Activated CD4-positive, alpha-beta T cell treated with anti-CD3 and anti-CD28 coated beads, Interleukin-2, amount 10 ng/mL, durations not matched to agents 7 days and 5 days (primary cell): ENCODE measurements at places on chromosomes 2 and 18. TPM values are rescaled to one million over a fixed set of nuclear protein-coding genes. Genes with fewer than 3 reads are reported as not detected.
A peak's percentile ranks its signal among the peaks of the same experiment; 100 is the strongest.

The KLHL14 gene
- total RNA-seq = not detected

The IWS1 gene
- 43.0 TPM for total RNA-seq

The CCL20 gene
- not detected for total RNA-seq

The COA5 gene
- 21.6 TPM for total RNA-seq

The SGPP2 gene
- 0.67 TPM for total RNA-seq

GRCh38 chr2:221202431-221202830 lies 369.7 kb downstream of the EPHA4 start:
- H3K27ac ChIP-seq = no peak overlapping the region
- no peaks in the 10 kb centered on the region for H3K27me3 ChIP-seq
- no peak overlapping the region for H3K4me3 ChIP-seq
- H3K4me1 ChIP-seq = no peaks in the 10 kb centered on the region

GRCh38 chr2:136019306-136019705 lies 33.9 kb upstream of the DARS1 start:
- peaks cover 8% of the 10 kb centered on the region for H3K4me1 ChIP-seq
- no peaks in the 10 kb centered on the region for H3K27me3 ChIP-seq
- no peak for DNase-seq
- H3K4me3 ChIP-seq = no peak overlapping the region
- no peak overlapping the region for H3K27ac ChIP-seq

DNA sequence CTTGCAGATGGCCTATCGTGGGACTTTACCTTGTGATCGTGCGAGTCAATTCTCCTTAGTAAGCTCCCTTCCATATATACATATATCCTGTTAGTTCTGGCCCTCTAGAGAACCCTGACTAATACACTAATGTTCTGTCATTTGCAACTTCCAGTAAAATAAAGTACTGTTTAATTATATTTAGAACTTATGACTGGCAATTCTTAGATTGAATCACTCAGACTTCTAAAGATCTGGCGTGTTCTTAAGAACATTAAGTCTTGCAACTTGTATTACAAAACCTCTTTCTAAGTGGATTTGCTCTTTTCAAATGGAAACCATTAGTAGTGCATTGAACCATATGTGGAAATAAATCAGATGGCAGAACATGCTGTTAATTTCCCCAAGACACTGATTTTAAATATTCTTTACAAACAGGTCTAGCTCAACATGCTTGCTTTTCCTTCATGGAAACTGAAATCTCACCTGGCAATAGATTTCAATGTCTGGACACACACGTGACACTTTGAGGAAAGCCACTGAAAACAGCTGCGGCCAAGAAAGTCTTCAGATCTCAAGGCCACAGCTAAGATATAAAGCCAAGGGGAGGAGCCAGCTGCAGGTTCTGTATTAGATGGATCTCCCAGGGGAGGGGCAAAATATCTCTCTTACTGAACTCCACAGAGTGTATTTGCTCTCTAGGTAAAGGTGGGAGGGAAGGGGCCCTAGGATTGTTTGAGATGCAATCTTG lies 50.6 kb downstream of the PMAIP1 start:
- H3K4me1 ChIP-seq = peaks cover 14% of the 10 kb centered on the region
- no peak overlapping the region for H3K4me3 ChIP-seq
- DNase-seq = no peak
- H3K36me3 ChIP-seq = no peaks in the 10 kb centered on the region

GRCh38 chr18:47457614-47458013 lies 206.2 kb upstream of the SKOR2 start:
- no peaks in the 10 kb centered on the region for H3K36me3 ChIP-seq
- H3K27me3 ChIP-seq = peaks cover 2% of the 10 kb centered on the region
- no peak overlapping the region for H3K4me3 ChIP-seq
- no peaks in the 10 kb centered on the region for H3K4me1 ChIP-seq
- H3K27ac ChIP-seq = no peak overlapping the region

- no peaks in the 10 kb centered on the region for H3K4me1 ChIP-seq
- H3K36me3 ChIP-seq = no peaks in the 10 kb centered on the region
- no peak overlapping the region for H3K4me3 ChIP-seq
- no peaks in the 10 kb centered on the region for H3K27me3 ChIP-seq
- DNase-seq = no peak
Measured at GRCh38 chr2:211014376-211014775, 458.0 kb downstream of the CPS1 start.

GRCh38 chr2:142100970-142101369 lies 29.8 kb downstream of the LRP1B start:
- no peaks in the 10 kb centered on the region for H3K36me3 ChIP-seq
- no peaks in the 10 kb centered on the region for H3K4me1 ChIP-seq
- DNase-seq = no peak
- H3K27me3 ChIP-seq = no peaks in the 10 kb centered on the region
- no peak overlapping the region for H3K4me3 ChIP-seq

DNA sequence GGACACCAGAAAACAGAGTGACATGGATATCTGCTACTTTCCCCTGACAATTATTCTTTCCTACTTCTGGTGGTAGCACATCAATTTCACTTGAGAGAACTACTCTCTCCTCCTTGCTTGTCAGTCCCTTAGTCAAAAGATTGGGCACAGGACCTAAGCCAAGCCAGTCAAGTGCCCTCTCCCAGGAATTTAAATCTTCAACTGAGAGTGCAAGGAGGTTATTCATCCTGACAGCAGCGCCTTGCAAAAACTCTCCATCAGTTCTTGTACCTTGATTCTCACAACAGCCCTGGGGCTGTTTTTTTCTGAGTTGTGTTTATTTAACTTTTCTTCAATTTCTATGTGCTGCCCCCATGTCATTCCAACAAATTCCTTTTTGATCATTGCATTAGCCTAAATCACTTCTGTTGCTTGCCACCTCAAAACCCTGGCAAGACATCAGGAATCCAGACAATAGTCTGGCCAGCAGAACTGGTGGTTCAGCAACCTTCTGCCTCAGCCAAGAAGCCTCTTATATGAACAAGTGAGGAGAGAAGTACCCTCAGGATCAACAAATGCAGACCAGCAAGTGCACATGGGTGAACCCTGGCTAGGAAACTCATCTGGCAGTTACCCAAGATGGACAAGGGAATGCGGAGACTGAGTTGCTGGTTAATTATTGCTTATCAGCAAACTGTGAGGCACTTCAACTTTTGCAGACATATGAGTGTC lies 19.4 kb downstream of the COL4A3 start:
- no peak overlapping the region for H3K27ac ChIP-seq
- H3K36me3 ChIP-seq = no peaks in the 10 kb centered on the region
- no peak for DNase-seq
- H3K4me1 ChIP-seq = no peaks in the 10 kb centered on the region
- H3K27me3 ChIP-seq = peaks cover 16% of the 10 kb centered on the region
- no peak overlapping the region for H3K4me3 ChIP-seq

- H3K4me3 ChIP-seq = no peak overlapping the region
- H3K27me3 ChIP-seq = peaks cover 3% of the 10 kb centered on the region
- no peaks in the 10 kb centered on the region for H3K4me1 ChIP-seq
- no peak overlapping the region for H3K27ac ChIP-seq
Measured at GRCh38 chr18:48152549-48152948, 222.1 kb upstream of the SMAD2 start.

DNA sequence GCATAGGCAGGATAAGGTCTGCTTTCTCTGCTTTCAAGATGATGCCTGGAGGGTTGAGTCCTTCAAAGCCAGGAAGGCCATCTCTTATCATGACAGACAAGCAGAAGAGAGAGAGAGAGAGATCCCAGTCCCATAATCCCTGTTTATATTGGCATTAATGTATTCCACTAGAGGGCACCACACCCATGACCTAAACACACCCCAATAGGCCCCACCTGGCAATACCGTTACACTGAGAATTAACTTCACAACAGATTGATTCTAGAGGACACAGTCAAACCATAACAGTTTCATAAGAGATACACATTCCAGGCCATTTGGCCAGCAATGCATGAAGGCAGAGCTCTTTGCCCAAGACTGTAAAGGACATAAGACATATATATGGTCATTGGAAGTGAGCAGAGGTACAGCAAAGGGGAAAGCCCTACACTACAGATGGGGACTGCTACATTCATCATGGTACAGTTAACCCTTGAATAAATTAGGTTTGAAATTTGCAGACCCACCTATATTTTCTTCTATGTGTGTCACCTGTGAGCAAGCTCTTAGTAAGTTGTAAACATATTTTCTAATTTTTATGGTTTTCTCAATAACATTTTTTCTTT lies 1516.1 kb downstream of the RPIA start:
- H3K4me1 ChIP-seq = no peaks in the 10 kb centered on the region
- DNase-seq = no peak
- H3K36me3 ChIP-seq = no peaks in the 10 kb centered on the region
- H3K4me3 ChIP-seq = no peak overlapping the region
- H3K27ac ChIP-seq = no peak overlapping the region
- no peaks in the 10 kb centered on the region for H3K27me3 ChIP-seq

GRCh38 chr2:77512507-77512906 lies 9.7 kb downstream of the LRRTM4 start:
- no peaks in the 10 kb centered on the region for H3K27me3 ChIP-seq
- H3K27ac ChIP-seq = no peak overlapping the region
- no peaks in the 10 kb centered on the region for H3K36me3 ChIP-seq
- no peaks in the 10 kb centered on the region for H3K4me1 ChIP-seq
- no peak for DNase-seq
- no peak overlapping the region for H3K4me3 ChIP-seq

- no peak for DNase-seq
- H3K27ac ChIP-seq = no peak overlapping the region
- H3K4me1 ChIP-seq = no peaks in the 10 kb centered on the region
Measured at GRCh38 chr2:165811592-165812370, 17.7 kb upstream of the GALNT3 start.

DNA sequence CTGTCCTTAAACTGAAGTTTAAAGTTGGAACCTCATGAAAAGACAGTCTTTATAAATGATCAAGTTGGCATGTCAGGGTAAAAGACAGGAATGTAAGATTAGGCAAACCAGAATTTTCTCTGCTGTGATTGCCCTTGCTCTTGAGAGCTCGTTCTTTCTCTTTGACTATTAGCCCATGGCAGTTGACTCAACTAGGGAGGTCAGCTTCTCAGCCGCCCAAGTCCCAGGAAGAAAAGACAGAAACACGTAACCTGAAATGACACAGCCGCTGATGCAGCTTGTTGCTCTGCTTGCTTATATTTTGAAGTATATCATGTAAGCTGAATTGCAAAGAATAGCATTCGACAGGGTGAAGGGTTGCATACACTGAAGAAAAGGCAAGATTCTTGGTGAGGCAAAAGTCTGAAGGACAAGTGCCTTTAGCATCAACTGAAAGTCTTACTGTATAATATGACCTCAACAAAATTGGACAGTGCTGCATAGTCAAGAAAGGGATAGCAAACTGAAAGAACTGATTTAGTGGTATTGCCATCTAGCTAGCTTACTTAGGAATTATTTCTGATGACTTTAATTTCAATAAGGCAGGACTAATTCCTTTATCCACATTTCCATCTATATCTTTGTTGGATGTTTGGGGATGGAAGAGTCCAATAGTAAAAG lies 54.7 kb downstream of the ARHGAP15 start:
- DNase-seq = no peak
- peaks cover 45% of the 10 kb centered on the region for H3K4me1 ChIP-seq
- H3K27me3 ChIP-seq = no peaks in the 10 kb centered on the region
- H3K27ac ChIP-seq = no peak overlapping the region
- H3K36me3 ChIP-seq = peaks cover 63% of the 10 kb centered on the region

GRCh38 chr18:74793746-74794145 lies 196.1 kb downstream of the ZNF407 start:
- no peak overlapping the region for H3K27ac ChIP-seq
- no peak for DNase-seq
- H3K4me1 ChIP-seq = peaks cover 13% of the 10 kb centered on the region
- H3K36me3 ChIP-seq = no peaks in the 10 kb centered on the region
- H3K4me3 ChIP-seq = no peak overlapping the region
- no peaks in the 10 kb centered on the region for H3K27me3 ChIP-seq

GRCh38 chr2:529424-529823 lies 147.8 kb downstream of the TMEM18 start:
- H3K27ac ChIP-seq = no peak overlapping the region
- no peak overlapping the region for H3K4me3 ChIP-seq
- H3K36me3 ChIP-seq = no peaks in the 10 kb centered on the region
- H3K27me3 ChIP-seq = peaks cover 10% of the 10 kb centered on the region

GRCh38 chr2:152395103-152395502 lies 60.1 kb downstream of the FMNL2 start:
- H3K27ac ChIP-seq = no peak overlapping the region
- no peaks in the 10 kb centered on the region for H3K36me3 ChIP-seq
- no peak overlapping the region for H3K4me3 ChIP-seq
- H3K27me3 ChIP-seq = peaks cover 17% of the 10 kb centered on the region
- H3K4me1 ChIP-seq = peaks cover 3% of the 10 kb centered on the region

DNA sequence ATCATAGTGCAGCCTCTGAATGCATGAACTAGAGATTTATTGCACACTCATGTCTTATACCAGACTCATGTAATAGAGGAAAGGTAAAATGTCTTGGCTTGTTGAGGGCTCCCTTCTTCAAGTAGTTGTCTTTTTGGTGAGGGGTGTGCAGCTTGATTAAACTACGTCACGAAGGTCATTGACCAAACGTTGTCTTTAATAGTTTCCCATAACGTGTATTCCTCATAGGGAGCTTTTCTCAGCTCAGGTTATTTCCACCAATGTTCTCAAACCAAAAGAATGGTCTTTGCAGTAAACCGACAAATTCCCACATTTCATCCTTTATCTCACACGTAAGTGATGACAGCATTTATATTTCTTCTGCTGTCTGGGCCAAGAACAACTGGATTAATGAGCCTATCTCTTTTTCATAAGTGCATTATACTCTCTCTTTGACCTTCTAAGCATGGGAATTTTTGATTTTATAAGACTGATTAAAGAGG lies 547.7 kb upstream of the ZEB2 start:
- DNase-seq = no peak
- H3K4me1 ChIP-seq = no peaks in the 10 kb centered on the region
- no peaks in the 10 kb centered on the region for H3K36me3 ChIP-seq
- peaks cover 2% of the 10 kb centered on the region for H3K27me3 ChIP-seq
- no peak overlapping the region for H3K4me3 ChIP-seq
- no peak overlapping the region for H3K27ac ChIP-seq

DNA sequence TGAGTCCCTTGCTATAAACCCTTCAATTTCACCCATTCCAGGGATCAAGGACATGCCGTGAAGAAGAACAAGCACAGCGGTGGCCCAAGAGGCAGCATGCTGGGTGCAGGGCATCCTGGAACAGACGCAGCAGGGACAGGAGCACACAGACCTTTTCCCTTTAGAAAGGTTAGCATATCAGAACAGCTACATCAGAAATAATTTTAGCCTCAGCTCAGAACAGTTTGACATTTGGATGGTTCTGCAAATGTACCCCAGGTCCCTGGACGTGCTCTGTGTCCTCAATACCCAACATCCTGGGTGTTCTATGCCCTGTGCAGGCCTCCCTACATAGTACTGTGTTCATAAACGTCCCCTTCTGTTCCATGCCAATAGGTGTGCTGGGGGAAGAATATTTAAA lies 80.4 kb downstream of the MYOM1 start:
- H3K27me3 ChIP-seq = peaks cover 3% of the 10 kb centered on the region
- no peak overlapping the region for H3K27ac ChIP-seq
- no peak for DNase-seq

- H3K4me1 ChIP-seq = peaks cover 56% of the 10 kb centered on the region
- peak overlapping the region; percentile 81 for H3K27ac ChIP-seq
- H3K27me3 ChIP-seq = no peaks in the 10 kb centered on the region
- H3K4me3 ChIP-seq = peak overlapping the region; percentile 83
- H3K36me3 ChIP-seq = no peaks in the 10 kb centered on the region
Measured at GRCh38 chr2:39435741-39436591, 1.1 kb downstream of the MAP4K3 start.

GRCh38 chr2:162212366-162212765 lies 30.9 kb downstream of the FAP start:
- H3K36me3 ChIP-seq = no peaks in the 10 kb centered on the region
- peaks cover 18% of the 10 kb centered on the region for H3K27me3 ChIP-seq
- H3K4me3 ChIP-seq = no peak overlapping the region
- H3K27ac ChIP-seq = no peak overlapping the region
- no peaks in the 10 kb centered on the region for H3K4me1 ChIP-seq
